ENCODE measurements at places on chromosomes 5 and 9. TPM values are rescaled to one million over a fixed set of nuclear protein-coding genes. Genes with fewer than 3 reads are reported as not detected.

DNA sequence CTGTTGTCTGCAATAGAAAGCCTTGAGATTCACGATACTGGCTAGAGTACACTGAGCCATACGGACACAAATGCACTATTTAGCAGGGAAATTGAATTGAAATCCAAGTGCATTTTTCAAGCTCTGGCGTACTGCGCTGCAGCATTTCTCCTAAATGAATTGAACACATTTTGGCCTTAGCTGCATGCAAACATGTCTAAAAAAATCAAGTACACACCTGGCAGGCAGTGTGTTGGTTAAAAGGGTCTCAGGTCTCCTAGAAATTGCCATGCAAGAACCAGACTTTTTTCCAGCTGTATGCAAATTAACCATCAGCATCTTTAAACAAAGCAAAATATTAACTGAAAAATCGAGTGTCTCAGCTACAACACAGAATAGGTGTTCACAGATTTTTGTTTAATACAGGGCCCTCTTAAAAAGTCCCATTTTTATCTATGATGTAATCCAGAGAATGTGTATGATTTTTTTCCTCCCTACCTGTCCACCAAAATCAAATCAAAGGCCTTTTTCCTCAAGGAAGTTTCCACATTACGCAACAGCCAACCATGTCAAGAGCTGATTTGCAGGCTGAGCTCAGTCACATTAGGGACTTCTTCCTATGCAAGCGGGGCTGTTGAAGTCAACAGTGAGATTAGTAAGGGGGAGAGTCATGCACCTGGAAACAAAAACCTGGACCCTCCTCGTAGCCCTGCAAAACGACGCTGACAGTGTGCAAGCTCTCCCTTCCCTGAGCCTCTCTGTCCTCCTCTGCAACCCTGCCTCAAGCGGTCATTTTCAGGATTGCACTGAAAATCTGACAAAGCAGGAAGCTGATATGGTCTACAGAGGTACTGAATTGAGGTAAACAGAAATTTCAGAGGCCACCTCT lies 14.1 kb upstream of the SFXN1 start:
- peak; percentile 59 for DNase-seq

DNA sequence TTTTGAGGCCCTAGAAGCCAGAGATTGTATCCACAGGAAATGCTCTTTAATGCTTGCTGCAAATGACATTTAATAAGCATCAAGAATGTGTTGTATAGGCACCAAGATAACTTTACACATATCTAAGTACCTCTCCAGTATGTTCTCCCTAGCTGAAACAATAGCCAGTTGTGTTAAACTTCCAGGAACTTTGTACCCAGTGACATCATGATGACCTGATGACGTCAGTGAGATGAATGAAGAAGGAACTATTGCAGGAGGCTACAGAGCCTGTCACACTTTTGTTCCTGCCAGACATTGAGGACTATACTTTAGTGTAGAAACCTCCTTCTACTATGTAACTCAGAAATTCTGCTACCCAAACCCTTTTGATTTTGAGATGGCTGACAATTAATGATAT lies 129.8 kb downstream of the CD180 start:
- no peak for DNase-seq

- DNase-seq: no peak
These were observed 64.4 kb downstream of the PIK3R1 start for GRCh38 chr5:68279984-68280383.

- DNase-seq: peak; percentile 86
These were observed 71.3 kb downstream of the HRH2 start for GRCh38 chr5:175728885-175729828.

DNA sequence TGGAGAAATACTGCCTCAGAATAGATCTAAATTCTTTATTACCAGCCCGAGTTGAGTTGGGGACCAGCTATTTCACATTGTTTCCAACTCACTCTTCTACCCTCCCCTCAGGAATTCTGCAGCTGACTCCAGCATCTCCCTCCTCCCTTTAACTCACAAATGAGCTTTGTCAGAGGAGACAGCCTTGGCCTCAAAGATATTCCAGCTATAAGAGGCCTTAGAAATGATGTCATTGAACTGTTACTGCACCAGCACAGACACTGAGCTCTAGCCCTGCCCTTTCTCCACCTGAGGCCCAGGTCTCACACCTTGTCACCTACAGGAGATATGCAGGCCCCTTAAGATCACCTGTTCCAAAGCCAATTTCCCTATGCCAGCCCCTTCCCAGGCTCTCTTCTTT lies 78.4 kb upstream of the ATP10B start:
- peak; percentile 55 for DNase-seq

Gene PCSK1
- total RNA-seq: 9.2 TPM

Gene NEURL1B
- 4.7 TPM for total RNA-seq
